GM12878 (cell line): ENCODE measurements at places on chromosomes 12 and 14. TPM values are rescaled to one million over a fixed set of nuclear protein-coding genes. Genes with fewer than 3 reads are reported as not detected.
A peak's percentile ranks its signal among the peaks of the same experiment; 100 is the strongest.

DNA sequence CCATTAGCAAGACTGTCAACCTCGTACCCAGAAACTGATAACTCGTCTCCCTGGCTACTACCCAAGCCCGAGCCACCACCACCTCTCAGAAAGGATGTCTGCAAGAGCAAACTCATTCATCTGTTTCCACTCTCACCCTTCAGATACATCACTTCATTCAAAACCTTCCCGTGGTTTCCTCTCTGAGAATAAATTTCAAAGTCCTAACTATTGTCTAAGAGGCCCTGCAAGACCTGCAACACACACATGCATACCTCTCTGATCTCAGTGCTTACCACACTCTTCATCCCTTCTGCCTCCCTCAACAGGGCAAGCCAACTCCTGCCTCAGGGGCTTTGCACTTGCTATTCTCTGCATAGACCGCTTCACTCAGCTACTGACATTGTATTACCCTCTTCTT lies 40.6 kb downstream of the PPP1R13B start:
- peak; percentile 40 for DNase-seq
- no peaks in the 10 kb centered on the region for H3K27me3 ChIP-seq
- no peak overlapping the region for H3K27ac ChIP-seq
- H3K36me3 ChIP-seq, result no peaks in the 10 kb centered on the region
- H3K4me1 ChIP-seq, result peaks cover 30% of the 10 kb centered on the region

DNA sequence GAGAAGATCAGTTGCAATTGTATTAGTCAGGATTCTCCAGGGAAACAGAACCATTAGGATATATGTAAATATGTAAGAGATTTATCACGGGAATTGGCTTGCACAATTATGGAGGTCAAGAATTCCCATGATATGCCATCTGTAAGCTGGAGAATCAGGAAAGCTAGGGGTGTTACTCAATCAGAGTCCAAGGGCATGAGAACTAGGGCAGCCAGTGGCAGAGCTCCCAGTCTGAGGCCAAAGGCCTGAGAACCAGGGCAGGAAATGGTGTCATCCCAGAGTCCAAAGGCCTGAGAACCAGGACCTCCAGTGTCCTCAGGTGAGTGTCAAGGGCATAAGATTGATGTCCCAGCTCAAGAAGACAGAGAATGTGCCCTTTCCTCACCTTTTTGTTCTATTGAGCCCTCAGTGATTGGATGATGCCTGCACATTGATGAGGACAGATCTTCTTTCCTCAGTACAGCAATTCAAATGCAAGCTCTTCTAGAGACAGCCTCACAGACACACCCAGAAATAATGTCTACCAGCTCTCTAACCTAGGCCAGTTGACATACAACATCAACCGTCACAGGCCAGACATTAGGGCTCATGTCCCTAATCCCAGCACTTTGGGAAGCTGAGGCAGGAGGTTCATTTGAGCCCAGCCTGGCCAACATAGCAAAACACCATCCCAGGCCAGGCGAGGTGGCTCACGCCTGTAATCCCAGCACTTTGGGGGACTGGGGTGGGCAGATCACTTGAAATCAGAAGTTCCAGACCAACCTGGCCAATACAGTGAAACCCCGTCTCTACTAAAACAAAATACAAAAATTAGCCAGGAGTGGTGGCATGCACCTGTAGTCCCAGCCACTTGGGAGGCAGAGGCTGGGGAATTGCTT lies 34.9 kb upstream of the ZNF740 start:
- H3K36me3 ChIP-seq, result no peaks in the 10 kb centered on the region
- H3K27ac ChIP-seq, result no peak overlapping the region
- DNase-seq, result no peak
- H3K4me1 ChIP-seq, result no peaks in the 10 kb centered on the region
- H3K27me3 ChIP-seq, result no peaks in the 10 kb centered on the region

DNA sequence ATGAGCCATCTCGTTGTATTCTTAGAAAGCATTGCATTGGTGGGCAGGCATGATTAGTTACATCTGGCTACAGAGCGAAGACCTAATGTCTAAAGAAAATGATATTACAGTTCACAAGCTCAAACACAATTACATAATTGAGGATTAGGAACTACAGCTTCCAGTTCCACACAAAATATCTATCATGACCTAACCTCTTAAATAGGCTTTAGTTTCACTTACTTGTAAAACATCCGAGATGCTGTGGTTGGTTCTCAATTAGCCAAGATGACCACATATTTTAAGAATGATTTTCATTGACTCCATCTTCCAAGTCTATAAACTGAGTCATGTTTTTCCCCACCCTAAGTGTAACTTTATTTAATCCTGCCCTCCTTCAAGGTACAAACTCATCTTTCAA lies 69.5 kb downstream of the LRIG3 start:
- H3K27ac ChIP-seq, result no peak overlapping the region
- no peak for DNase-seq
- no peak overlapping the region for H3K4me3 ChIP-seq
- no peaks in the 10 kb centered on the region for H3K4me1 ChIP-seq
- H3K27me3 ChIP-seq, result no peaks in the 10 kb centered on the region

- no peaks in the 10 kb centered on the region for H3K36me3 ChIP-seq
- peaks cover 53% of the 10 kb centered on the region for H3K4me1 ChIP-seq
- no peaks in the 10 kb centered on the region for H3K27me3 ChIP-seq
- H3K27ac ChIP-seq, result peak overlapping the region; percentile 94
- no peak for DNase-seq
These were observed 28.8 kb downstream of the VCPKMT start for GRCh38 chr14:50087341-50088116.

DNA sequence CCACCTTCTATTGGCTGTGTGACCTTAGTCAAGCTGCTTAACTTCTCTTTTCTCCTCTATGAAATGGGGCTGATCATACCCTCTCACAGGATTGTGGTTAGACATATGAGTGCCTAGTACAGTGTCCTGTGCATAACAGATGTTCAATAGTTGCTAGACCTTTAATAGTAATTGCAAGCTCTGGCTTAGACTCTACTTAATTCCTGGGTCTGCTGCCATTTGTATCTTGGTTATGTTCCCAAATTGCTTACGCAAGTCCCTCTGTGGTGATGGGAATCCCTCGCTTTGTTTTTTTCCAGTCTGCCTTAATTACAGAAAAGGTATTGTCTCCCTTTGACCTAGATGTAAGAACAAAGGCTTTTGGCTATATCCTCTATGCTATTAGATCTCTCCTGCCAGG lies 15.1 kb downstream of the SUDS3 start:
- H3K4me3 ChIP-seq, result no peak overlapping the region
- no peaks in the 10 kb centered on the region for H3K4me1 ChIP-seq
- H3K27ac ChIP-seq, result no peak overlapping the region
- DNase-seq, result no peak

DNA sequence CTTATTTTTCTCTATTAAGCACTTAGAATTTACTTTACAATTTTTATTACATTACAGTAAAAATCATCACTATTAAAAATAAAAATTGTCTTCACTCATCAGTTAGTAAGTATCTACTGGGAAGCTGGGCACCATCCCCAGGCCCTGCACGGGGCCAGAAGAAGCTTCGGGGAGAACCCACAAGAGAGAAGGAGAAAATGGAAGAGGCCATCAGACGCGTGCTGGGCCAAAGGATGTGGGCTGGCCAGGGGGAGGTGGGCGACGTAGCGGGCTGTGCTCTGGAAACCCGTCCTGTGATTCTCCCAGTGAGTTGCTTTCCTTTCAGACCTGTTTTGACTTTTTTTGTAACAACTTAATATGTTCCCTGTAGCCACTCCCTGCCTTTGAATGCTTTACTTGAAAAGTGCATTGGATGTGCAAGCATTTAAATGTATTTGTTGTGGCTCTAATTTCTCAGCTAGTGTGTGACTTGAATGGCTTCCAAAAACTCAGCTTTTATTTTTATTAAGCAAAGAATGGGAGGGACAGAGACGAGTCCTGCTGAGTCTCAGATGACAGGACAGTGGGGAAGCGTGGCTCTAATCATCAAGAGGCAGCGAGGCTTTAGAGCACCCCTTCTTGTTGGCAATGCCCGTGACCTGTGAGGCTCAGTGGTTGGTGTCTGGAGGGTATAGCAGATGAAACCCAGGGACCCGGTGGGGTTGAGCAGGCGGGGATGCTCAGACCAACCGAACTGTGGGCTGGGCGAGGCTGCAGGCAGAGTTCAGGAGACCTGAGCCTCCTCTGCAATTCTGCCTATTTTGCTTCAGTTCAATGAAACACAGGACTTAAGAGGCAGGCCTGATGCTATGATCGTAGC lies 38.8 kb downstream of the SYNE3 start:
- peaks cover 24% of the 10 kb centered on the region for H3K36me3 ChIP-seq
- H3K4me3 ChIP-seq, result no peak overlapping the region
- DNase-seq, result no peak
- peaks cover 21% of the 10 kb centered on the region for H3K4me1 ChIP-seq

- peak overlapping the region; percentile 93 for H3K4me3 ChIP-seq
- H3K4me1 ChIP-seq, result peaks cover 8% of the 10 kb centered on the region
- DNase-seq, result no peak
These were observed 626 bp downstream of the TXNDC16 start for GRCh38 chr14:52551696-52552062.

DNA sequence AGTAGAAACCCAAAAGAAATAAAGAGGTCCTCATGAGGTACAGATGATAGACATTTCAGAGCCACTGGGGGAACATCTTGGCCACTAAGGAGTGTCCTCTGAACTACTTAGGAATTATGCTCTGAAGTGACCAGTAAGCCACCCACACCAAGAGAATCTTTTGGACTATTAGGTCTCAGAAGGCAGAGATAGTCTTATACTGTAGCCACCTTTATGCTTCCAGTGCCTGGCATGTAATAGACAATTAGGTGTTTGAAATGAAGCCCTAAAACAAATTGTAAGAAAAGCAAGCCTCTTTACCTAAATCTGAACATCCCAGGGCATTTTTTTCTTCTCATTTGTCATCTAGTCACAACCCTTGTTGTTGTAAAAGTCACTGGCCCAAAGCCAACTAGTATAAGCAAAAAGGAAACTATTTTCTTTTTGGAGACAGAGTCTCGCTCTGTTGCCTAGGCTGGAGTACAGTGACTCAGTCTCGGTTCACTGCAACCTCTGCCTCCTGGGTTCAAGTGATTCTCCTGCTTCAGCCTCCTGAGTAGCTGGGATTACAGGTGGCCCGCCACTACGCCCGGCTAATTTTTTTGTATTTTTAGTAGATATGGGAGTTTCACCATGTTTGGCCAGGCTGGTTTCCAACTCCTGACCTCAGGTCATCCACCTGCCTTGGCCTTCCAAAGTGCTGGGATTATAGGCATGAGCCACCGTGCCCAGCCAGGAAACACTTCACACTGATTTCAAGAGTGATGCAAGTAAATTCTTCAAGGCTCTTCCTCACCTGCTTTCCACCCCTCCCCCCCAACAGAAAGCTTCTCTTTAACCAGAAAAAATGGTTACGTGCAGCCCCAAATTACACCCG lies 11.1 kb downstream of the PLEKHA5 start:
- H3K27ac ChIP-seq, result no peak overlapping the region
- no peaks in the 10 kb centered on the region for H3K4me1 ChIP-seq
- H3K4me3 ChIP-seq, result no peak overlapping the region
- H3K36me3 ChIP-seq, result no peaks in the 10 kb centered on the region
- DNase-seq, result no peak

GRCh38 chr12:121575952-121576625 lies 4.7 kb downstream of the KDM2B start:
- no peaks in the 10 kb centered on the region for H3K27me3 ChIP-seq
- no peak overlapping the region for H3K4me3 ChIP-seq
- H3K4me1 ChIP-seq, result peaks cover 12% of the 10 kb centered on the region
- no peak for DNase-seq

GRCh38 chr12:55955800-55956508 lies 9.9 kb downstream of the PMEL start:
- no peaks in the 10 kb centered on the region for H3K27me3 ChIP-seq
- no peak for DNase-seq
- H3K36me3 ChIP-seq, result peaks cover 3% of the 10 kb centered on the region; the same call in 1 of the 2 replicates
- H3K27ac ChIP-seq, result no peak overlapping the region

GRCh38 chr12:6084261-6084968 lies 40.1 kb downstream of the VWF start:
- H3K36me3 ChIP-seq, result no peaks in the 10 kb centered on the region
- no peak overlapping the region for H3K27ac ChIP-seq
- no peak for DNase-seq
- peaks cover 8% of the 10 kb centered on the region for H3K27me3 ChIP-seq
- H3K4me3 ChIP-seq, result no peak overlapping the region

DNA sequence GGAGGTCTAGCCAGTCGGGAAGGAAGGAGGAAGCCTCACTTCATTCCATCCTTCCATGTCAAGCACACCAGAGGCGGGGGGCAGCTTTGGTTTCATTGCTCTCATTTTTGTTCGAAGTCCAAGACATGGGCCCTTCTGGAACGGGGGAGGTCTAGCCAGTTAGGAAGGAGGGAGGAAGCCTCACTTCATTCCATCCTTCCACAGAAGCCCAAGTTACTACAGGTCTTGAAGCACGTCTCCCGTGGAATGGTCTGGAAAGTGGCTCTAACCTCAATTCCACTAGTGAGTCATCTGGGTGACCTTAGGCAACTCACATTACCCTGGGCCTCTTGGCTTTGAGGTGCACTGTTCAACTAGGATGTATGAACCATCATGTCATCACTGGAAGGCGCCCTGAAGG lies 156.3 kb downstream of the NTF3 start:
- H3K27ac ChIP-seq, result no peak overlapping the region
- H3K27me3 ChIP-seq, result no peaks in the 10 kb centered on the region
- DNase-seq, result no peak
- no peak overlapping the region for H3K4me3 ChIP-seq
- no peaks in the 10 kb centered on the region for H3K36me3 ChIP-seq
- no peaks in the 10 kb centered on the region for H3K4me1 ChIP-seq

- no peaks in the 10 kb centered on the region for H3K36me3 ChIP-seq
- H3K4me3 ChIP-seq, result peak overlapping the region; percentile 74; the same call in 1 of the 2 replicates
- DNase-seq, result no peak
- H3K27me3 ChIP-seq, result no peaks in the 10 kb centered on the region
- H3K4me1 ChIP-seq, result peaks cover 34% of the 10 kb centered on the region
These were observed 6.9 kb upstream of the SLC7A7 start for GRCh38 chr14:22822016-22822570.

GRCh38 chr12:124144531-124145194 lies 150.2 kb upstream of the RFLNA start:
- no peaks in the 10 kb centered on the region for H3K27me3 ChIP-seq
- DNase-seq, result no peak
- no peak overlapping the region for H3K27ac ChIP-seq
- H3K4me1 ChIP-seq, result peaks cover 6% of the 10 kb centered on the region
- H3K4me3 ChIP-seq, result no peak overlapping the region
- no peaks in the 10 kb centered on the region for H3K36me3 ChIP-seq

GRCh38 chr12:46414591-46415268 lies 42.2 kb upstream of the SLC38A2 start:
- no peak overlapping the region for H3K27ac ChIP-seq
- no peaks in the 10 kb centered on the region for H3K27me3 ChIP-seq
- no peaks in the 10 kb centered on the region for H3K36me3 ChIP-seq
- no peaks in the 10 kb centered on the region for H3K4me1 ChIP-seq
- no peak overlapping the region for H3K4me3 ChIP-seq

GRCh38 chr14:104432611-104433231 lies 146.8 kb upstream of the C14orf180 start:
- no peak overlapping the region for H3K27ac ChIP-seq
- H3K36me3 ChIP-seq, result no peaks in the 10 kb centered on the region
- H3K4me1 ChIP-seq, result no peaks in the 10 kb centered on the region

GRCh38 chr14:103881268-103882201 lies 34.2 kb upstream of the PPP1R13B start:
- no peak overlapping the region for H3K4me3 ChIP-seq
- peaks cover 3% of the 10 kb centered on the region for H3K27me3 ChIP-seq
- no peak for DNase-seq
- H3K36me3 ChIP-seq, result no peaks in the 10 kb centered on the region
- no peaks in the 10 kb centered on the region for H3K4me1 ChIP-seq
- H3K27ac ChIP-seq, result no peak overlapping the region

GRCh38 chr12:49503674-49504180 lies 35.1 kb upstream of the KCNH3 start:
- peaks cover 11% of the 10 kb centered on the region for H3K4me1 ChIP-seq
- DNase-seq, result no peak
- no peaks in the 10 kb centered on the region for H3K27me3 ChIP-seq
- H3K27ac ChIP-seq, result no peak overlapping the region
- H3K4me3 ChIP-seq, result no peak overlapping the region

The GPR132 gene
- total RNA-seq, result 39.6 and 40.3 TPM in 2 replicates

The ASCL1 gene
- total RNA-seq, result 20.2 and 21.4 TPM in 2 replicates

The TSPAN8 gene
- total RNA-seq, result 0.27 and 0.49 TPM in 2 replicates

The ARHGAP9 gene
- 101 and 102 TPM in 2 replicates for total RNA-seq
